H7 (cell line): ENCODE measurements at places on chromosomes 6 and 20.

DNA sequence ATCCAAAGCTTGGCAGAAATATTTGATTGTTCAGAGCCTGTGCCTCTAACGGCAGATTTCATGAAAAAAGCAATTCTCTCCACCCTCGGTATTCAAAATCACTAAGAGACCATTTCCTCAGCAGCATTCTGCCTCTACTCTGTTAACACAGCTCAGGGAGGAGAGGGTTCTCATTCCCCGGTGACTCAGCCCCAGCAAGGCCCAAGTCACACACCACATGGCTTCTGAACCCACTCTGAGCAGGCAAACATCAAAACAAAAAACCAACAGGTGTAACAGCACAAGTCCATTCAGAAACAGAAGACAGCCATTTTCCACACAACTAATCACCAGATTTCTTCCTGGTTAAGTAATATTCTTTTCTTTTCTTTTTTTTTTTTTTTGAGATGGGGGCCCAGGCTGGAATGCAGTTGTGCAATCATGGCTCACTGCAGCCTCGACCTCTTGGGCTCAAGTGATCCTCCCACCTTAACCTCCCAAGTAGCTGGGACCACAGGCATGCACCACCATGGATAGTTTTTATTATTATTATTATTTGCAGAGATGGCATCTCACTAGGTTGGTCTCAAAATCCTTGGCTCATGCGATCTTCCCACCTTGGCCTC is 55.4 kb downstream of the GFOD1 start:
- peak; percentile 39 for DNase-seq

DNA sequence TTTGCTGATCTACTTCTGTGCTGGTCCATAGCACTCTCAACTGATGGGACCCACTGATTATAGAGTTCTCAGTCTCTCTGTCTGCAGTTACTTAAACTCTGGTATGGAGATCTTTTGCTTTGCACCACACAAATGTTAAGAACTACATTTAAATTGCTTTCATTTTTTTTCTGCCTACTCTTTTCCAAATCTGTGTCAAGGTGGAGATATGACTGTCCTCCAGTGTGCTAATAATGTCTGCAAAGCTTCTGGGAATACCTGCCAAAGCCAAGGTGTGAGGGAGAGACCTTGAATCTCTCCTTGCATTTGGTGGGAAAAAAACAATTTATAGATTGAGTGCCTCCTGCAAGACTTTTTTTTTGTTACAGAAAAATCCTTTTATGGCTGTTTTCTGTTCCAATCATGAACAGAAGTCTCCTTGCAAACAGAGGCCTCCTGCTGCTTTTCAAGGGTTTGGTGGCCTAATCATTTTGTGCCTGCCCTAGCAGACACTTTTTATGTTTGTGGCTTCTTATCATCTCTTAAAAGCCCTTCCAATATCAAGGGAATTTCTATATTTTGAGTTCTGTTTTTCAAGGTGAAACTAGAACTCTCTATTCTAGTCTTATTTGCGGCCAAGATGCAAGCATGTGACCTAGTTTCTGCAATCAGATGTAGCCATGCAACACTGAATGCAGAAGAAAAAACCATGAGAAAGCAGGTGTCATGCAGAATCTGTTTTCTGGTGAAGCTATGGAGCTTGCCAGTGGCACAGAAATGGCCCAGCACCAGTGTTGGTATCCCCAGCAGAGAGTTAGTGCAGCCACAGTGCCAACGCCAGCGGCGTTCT is 23.2 kb upstream of the AKIRIN2 start:
- DNase-seq: no peak

DNA sequence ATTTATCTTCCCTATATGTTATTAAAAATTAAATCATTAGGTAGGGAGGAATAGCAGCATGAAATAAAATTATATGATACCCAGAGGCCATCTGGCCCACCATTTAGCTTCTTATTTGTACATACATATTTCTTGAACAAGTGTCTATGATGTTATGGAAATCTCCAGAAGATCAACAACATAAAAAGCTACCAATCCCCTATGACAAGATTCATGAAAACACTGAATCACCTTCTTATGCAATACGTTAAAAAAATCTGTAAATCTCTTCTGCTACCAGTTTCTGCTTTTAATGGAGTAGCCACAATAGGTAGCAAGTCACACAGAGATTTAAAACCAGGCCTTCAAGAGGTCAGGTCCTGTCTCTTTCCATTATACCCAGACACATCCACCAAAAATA is 125.8 kb upstream of the ENPP5 start:
- no peak for DNase-seq

DNA sequence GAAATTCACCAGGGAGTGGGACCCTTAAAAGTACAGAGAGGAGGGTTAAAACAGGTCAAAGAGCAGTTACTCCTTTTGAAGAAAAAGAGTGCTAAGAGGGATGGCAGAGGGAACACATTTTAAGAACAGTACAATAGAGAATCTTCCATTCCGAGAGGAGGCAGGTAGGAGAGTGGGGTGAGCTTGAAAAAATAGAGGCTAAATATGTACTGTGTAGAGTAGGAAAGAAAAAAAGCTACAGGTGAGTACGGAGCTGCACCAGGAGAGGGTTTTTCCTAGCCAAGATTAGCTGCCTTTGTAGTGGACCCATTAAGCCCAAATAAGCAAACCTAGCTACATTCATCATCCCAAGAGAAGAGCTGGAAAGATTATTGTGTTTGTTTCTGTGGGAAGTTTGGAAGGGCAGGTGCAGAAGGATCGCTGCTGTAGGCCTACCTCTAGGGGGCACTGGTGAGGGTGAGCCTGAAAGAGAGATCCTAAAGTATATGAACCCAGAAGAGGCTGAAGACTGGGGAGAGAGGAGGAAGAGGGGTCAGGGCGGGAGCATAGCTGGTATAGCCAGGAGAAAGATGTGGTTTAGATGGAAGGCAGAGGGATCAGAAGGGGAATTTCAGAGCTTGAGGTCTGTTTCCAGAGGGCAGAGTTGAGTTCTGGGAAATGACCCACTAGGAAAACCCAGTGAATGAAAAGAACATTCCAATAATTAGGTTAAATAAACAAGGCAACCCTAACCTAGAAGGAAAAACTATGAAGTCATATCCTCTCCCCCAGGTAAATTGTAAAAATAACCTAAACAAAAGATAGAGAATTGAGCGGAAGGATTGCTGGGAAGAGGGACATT is 50.2 kb upstream of the HINT3 start:
- peak; percentile 48 for DNase-seq

GRCh38 chr6:29909985-29910384 is 32.3 kb upstream of the HLA-A start:
- DNase-seq: no peak

GRCh38 chr6:89644864-89645263 is 6.3 kb upstream of the LYRM2 start:
- DNase-seq: no peak

- no peak for DNase-seq
These were observed 7.1 kb upstream of the ADGRG6 start for GRCh38 chr6:142294679-142295078.

DNA sequence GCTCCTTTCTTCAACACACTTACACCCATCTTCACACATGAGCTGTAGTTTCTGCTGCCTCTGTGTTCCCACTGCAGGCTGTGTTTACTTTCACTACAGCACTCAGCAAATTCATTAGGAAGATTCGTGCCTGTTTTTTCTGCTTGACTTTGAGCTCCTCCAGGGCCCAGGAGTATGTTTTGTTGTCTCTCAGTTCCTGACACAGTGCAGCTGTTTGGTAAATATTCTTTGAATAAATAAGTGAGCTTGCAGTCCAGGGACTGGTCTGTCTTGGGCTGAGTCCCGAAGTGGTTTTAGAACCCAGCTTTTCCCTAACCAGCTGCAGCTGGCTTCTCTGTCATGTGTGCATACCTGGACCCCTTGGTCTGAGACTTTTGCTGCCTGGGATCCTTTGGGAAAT is 46.6 kb upstream of the CCN6 start:
- DNase-seq: no peak

DNA sequence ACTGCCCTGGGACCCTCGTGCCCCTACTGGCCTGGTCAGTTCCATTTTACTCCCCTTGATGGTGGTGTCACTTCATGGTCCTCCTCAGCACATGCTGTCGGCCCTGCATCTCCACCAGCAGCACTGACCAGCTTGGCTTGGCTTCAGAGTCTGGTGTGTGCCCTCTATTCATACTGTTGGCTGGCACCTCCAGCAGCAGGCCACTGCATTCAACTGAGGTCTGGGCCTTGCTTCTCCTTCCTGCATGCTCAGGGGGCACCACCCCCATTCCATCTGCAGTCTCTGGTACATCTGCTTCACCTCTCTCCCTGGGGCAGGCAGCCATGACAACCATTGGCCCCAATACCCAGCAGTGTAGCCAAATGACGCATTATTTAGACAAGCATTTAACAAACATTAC is 155.9 kb downstream of the SLC24A3 start:
- no peak for DNase-seq

GRCh38 chr20:62368976-62369814 is 2.1 kb upstream of the LAMA5 start:
- DNase-seq: peak; percentile 94

GRCh38 chr6:162778603-162779002 is 50.8 kb downstream of the PACRG start:
- DNase-seq: no peak
